ENCODE measurements at places on chromosomes 6 and 20. TPM values are rescaled to one million over a fixed set of nuclear protein-coding genes. Genes with fewer than 3 reads are reported as not detected.

GRCh38 chr6:42201382-42201781 lies 6.6 kb upstream of the GUCA1B start:
- no peak for DNase-seq
- peaks cover 63% of the 10 kb centered on the region for H3K4me1 ChIP-seq
- H3K27ac ChIP-seq: no peak overlapping the region

GRCh38 chr20:61734733-61735502 lies 330.8 kb downstream of the TAF4 start:
- no peaks in the 10 kb centered on the region for H3K4me1 ChIP-seq
- H3K27ac ChIP-seq: no peak overlapping the region
- no peak for DNase-seq
- no peak overlapping the region for H3K4me3 ChIP-seq

- H3K36me3 ChIP-seq: no peaks in the 10 kb centered on the region
- no peak overlapping the region for H3K4me3 ChIP-seq
- no peak overlapping the region for H3K27ac ChIP-seq
- peaks cover 16% of the 10 kb centered on the region for H3K27me3 ChIP-seq
- H3K4me1 ChIP-seq: no peaks in the 10 kb centered on the region
These were observed 60.7 kb downstream of the EYA4 start for GRCh38 chr6:133301835-133302234.

GRCh38 chr6:154432533-154433476 lies 76.2 kb upstream of the IPCEF1 start:
- H3K4me3 ChIP-seq: no peak overlapping the region
- DNase-seq: peak; percentile 6
- no peaks in the 10 kb centered on the region for H3K36me3 ChIP-seq
- H3K27ac ChIP-seq: no peak overlapping the region
- peaks cover 21% of the 10 kb centered on the region for H3K4me1 ChIP-seq
- no peaks in the 10 kb centered on the region for H3K27me3 ChIP-seq

DNA sequence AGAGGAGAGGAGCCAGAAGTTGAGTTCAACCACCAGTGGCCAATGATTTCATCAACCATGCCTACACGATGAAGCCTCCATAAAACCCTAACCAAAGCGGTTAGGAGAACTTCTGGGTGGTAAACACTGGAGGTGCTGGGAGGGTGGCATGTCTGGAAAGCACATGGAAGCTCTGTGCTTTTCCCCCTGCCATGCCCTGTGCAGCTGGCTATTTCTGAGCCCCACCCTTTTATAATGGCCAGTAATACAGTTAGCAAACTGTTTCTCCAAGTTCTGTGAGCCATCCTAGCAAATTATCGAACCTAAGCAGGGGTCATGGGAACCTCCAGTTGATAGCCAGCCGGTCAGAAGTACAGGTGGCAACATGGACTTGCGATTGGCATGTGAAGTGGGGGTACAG lies 147.8 kb upstream of the INSM1 start:
- H3K4me3 ChIP-seq: no peak overlapping the region
- no peaks in the 10 kb centered on the region for H3K36me3 ChIP-seq

The TP53INP2 gene
- total RNA-seq: 2.4 TPM

DNA sequence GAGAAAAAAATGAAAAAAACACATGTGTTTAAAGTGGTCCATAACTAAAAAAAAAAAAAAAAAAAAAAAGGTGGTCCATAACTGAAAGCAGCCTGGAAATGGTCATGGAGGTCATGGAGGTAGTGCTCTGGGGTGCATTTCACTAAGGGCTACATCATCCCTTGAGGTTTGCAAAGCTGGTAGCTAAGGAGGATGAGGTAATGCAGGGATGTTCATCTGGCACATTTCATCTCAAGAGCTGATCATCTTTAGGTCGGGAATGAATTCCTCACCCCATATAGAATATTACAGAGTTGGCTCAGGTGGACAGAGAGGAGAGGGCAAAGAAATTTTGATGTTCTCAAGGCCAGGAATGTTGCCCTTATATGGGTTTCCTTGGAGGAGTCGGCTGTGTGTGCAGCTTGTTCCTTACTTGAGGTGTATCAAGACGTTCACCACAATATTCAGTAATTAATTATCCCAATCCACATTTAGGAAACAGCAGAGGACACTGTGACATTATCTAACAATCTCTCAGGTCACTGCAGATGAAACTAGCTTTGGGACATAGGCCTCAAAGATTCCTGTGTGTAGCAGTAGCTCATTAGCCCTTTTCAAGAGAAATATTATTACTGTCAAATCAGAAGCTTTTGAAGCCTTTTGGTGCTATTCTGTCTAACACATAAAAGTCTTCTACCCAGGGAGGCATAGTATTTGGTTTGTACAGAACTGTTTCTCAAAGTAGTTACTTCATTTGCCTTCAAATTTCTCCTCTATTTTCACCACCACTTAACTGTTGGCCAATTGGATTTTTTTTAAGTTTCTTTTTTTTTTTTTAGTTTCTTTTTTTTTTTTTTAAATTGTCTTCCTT lies 46.8 kb downstream of the CYP24A1 start:
- no peaks in the 10 kb centered on the region for H3K36me3 ChIP-seq
- no peak overlapping the region for H3K27ac ChIP-seq
- peaks cover 25% of the 10 kb centered on the region for H3K4me1 ChIP-seq
- no peak overlapping the region for H3K4me3 ChIP-seq

The NXT1 gene
- 31.7 TPM for total RNA-seq

The ABHD16A gene
- total RNA-seq: 54.0 TPM

The PHACTR1 gene
- total RNA-seq: 0.25 TPM

GRCh38 chr6:113694278-113695077 lies 162.7 kb upstream of the MARCKS start:
- H3K4me1 ChIP-seq: peaks cover 57% of the 10 kb centered on the region
- H3K36me3 ChIP-seq: no peaks in the 10 kb centered on the region
- H3K27ac ChIP-seq: peak overlapping the region; percentile 61
- H3K4me3 ChIP-seq: no peak overlapping the region
- peaks cover 3% of the 10 kb centered on the region for H3K27me3 ChIP-seq

DNA sequence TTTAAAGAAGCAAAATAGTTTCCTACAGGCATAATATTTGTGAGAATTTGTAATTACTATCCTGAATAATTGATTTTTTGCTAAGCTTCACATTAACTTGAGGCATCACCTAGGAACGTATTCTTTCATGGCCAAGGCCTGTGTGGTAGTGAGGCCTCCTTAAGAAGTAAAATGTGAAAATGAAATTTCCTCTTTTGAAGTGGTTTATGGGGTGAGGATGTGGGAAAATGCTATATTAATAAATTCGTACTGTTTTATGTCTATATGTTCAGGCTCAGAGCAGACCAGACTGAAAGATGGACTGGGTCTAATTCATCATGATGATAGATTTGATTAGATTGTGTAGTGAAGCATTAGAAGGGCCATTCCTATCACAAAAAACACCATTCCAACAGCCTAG lies 33.1 kb downstream of the MYLIP start:
- DNase-seq: no peak
- no peaks in the 10 kb centered on the region for H3K36me3 ChIP-seq
- no peaks in the 10 kb centered on the region for H3K4me1 ChIP-seq
- no peak overlapping the region for H3K27ac ChIP-seq
- no peak overlapping the region for H3K4me3 ChIP-seq
- H3K27me3 ChIP-seq: peaks cover 37% of the 10 kb centered on the region

DNA sequence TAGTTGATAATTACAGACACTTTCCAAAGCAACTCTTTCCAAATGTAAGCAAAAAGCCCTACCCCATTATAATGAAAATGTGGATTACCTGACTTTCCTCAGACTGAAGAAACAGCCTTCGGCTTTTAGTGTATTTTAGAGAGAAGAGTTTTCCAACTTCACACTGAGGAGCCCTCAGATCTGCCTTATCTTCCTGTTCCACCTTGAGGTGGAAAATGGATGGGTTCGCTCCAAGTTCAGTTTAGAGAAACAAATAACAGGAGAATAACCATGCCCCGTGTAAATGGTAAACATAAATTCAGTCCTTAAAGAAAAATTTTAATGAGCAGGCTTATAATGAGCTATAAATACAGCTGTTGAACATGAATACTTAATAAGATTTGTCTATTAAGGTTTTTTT lies 21.1 kb upstream of the MTHFD1L start:
- H3K36me3 ChIP-seq: no peaks in the 10 kb centered on the region
- H3K4me3 ChIP-seq: no peak overlapping the region
- no peak overlapping the region for H3K27ac ChIP-seq
- no peaks in the 10 kb centered on the region for H3K27me3 ChIP-seq
- no peak for DNase-seq

DNA sequence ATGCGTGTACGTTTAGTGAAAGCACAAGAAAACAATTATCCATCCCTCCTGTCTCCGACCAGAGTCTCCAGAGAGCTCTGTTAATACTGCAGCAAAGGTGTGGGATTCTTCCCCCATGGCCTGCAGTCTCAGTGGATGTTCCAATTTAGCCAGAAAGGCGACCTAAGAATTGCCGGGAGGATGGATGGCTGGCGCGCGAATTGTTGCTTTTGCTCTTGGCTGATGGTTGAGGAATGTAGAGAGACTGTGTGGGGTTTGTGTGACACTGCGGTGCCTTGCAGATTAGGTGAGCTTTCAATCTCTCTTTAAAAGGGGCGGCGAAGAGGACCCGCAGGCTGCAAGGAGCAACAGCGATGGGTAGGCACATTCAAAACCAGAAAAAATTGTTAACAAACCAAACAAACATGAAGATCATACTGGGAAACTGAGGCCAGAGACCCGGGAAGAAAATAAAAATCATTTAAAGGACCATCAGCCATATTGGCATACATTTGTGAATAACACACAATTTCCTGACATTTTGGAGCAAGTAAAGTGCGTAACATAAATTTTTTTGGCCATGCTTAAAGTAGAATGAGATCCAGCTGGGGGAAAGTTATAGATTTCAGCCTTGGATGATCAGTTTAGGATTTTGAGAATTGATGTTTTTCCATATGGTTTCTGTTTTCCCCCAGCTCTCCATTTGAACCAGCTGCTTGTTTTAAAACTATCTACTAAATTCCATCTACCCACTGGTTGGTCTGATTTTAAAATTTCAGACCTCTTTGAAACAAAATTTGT lies 46.3 kb downstream of the GNAS start:
- no peaks in the 10 kb centered on the region for H3K27me3 ChIP-seq
- no peak overlapping the region for H3K4me3 ChIP-seq
- no peak for DNase-seq
- H3K36me3 ChIP-seq: peaks cover 19% of the 10 kb centered on the region
- no peak overlapping the region for H3K27ac ChIP-seq

The NFATC2 gene
- total RNA-seq: 0.51 TPM

The BFSP1 gene
- 0.32 TPM for total RNA-seq

DNA sequence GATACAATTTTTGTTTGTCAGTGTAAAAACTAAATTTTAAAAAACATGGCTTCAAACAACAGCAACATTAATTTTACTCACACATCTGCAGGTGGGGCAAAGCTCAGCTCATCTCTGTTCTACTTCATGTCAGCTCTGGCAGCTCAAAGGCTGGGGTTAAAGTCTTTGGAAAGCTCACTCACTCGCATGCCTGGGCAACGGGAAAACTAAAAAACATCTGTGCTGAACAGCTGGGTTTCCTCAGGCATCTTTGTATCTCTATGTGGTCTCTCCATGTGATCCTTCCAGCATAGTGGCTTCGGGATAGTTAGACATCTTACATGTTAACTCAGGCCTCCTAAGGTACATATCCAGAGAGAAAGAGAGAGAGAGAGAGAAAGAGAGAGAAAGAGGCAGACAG lies 499.6 kb downstream of the RFPL4B start:
- H3K27me3 ChIP-seq: no peaks in the 10 kb centered on the region
- H3K36me3 ChIP-seq: no peaks in the 10 kb centered on the region
- no peaks in the 10 kb centered on the region for H3K4me1 ChIP-seq
- no peak overlapping the region for H3K4me3 ChIP-seq
- DNase-seq: no peak

The SLC35F1 gene
- not detected for total RNA-seq

DNA sequence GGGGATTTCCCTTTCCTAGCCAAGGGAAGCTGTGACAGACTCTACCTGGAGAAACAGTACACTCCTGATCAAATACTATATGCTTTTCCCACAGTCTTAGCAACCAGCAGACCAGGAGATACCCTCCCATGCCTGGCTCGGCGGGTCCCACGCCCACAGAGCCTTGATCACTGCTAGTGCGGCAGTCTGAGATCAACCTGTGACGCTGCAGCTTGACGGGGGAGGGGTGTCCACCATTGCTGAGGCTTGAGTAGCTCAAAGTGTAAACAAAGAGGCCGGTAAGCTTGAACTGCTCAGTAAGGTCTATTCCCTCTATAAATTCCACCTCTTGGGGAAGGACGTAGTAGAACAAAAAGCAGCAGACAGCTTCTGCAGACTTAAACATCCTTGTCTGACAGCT lies 63.2 kb downstream of the WASF1 start:
- no peaks in the 10 kb centered on the region for H3K4me1 ChIP-seq
- H3K36me3 ChIP-seq: peaks cover under 1% of the 10 kb centered on the region
- H3K27ac ChIP-seq: no peak overlapping the region
- DNase-seq: no peak
- no peaks in the 10 kb centered on the region for H3K27me3 ChIP-seq

DNA sequence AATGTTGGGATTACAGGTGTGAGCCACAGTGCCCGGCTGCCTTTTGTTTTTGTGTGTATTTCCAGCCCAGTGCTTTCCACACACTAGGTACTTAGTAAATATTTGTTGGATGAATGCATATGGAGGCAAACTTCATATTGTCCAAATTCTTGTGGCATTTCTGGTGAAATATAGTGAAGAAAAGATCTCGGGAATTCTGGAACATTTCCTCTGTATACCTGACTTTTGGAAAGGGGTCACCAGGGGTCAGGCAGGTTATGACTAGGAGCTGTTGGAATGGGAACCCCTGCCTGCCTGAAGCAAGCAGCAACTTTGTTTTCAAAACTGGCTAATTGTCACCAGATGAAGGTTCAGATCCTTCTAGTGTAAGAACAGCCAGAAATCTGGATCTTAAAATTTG lies 12.1 kb upstream of the SCP2D1 start:
- DNase-seq: no peak
- no peaks in the 10 kb centered on the region for H3K27me3 ChIP-seq
- H3K27ac ChIP-seq: no peak overlapping the region

DNA sequence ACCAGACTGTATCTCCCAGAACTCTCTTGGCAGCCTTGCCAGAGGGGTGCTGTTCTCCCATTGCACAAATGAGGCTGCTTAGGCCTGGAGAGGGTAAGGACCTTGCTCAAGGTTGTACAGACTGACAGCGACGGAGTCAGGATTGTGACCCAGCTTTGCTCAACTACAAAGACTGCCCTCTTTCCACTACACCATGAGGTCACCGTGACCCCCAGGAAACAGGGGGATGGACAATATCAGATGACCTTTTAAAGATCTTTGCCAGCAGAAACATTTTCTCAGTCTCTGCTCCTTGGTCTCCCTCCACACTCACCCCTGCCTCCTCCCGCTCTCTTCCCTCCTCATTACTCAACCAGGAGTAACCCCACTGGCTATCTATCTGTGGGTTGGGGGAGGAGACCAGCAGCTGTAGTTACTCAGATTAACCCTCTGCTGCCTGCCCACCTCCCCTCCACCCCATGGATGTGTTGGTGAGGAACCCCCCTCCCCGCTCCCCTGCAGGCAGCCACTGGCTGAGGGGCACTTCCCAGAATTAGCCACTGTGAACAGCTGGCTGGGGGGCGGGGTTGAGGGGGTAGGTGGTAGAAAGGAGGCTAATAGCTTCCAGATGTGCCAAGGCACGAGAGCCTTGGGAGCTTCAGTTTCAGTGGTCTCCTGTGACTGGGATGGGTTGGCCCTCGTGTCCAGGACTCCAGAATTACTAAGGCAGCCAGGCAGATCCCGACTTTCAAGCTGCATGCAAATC lies 26.9 kb upstream of the MRPS18A start:
- H3K4me1 ChIP-seq: peaks cover 11% of the 10 kb centered on the region
- no peaks in the 10 kb centered on the region for H3K36me3 ChIP-seq
- no peaks in the 10 kb centered on the region for H3K27me3 ChIP-seq
- H3K4me3 ChIP-seq: no peak overlapping the region
- peak; percentile 33 for DNase-seq
- H3K27ac ChIP-seq: no peak overlapping the region

Measured in GM23248 (cell line).